ENCODE measurements at places on chromosomes 13 and 19. TPM values are rescaled to one million over a fixed set of nuclear protein-coding genes. Genes with fewer than 3 reads are reported as not detected.

GRCh38 chr13:36337938-36338641 is 8.1 kb downstream of the SPART start:
- no peak for DNase-seq

DNA sequence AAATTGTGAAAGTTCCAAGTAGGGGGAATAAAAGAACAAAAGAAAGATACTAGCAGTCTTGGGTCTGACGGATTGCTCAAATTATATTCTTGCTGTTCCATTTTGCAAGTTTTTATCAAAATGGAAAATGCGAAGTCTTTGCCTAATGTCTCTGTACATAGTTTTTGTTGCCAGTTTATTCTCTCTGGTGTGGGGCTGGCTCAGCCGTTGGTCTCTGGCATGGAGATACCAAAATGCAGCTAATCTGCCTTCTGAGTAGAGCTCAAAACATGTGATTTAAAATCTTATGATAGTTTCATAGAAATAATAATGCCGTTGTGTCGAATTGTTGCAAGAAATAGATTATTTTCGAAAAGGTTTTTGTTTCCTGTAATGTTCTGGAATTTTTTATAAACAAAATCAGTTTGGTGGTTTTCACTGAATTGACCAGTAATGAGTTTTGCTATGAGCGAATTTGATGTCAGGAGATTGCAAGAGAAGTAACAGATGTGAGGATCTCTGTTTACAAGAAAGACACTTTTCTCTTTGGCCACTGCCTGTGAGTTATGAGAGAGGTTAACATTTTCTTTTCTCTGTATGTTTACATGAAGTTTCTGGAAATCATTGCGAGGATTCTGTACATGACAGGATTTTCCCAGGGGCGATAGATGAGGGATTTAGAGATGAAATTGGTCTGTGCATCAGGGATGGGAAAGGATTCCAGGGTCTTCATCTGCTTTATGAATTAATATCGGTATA is 147.0 kb downstream of the DCT start:
- DNase-seq, result no peak

DNA sequence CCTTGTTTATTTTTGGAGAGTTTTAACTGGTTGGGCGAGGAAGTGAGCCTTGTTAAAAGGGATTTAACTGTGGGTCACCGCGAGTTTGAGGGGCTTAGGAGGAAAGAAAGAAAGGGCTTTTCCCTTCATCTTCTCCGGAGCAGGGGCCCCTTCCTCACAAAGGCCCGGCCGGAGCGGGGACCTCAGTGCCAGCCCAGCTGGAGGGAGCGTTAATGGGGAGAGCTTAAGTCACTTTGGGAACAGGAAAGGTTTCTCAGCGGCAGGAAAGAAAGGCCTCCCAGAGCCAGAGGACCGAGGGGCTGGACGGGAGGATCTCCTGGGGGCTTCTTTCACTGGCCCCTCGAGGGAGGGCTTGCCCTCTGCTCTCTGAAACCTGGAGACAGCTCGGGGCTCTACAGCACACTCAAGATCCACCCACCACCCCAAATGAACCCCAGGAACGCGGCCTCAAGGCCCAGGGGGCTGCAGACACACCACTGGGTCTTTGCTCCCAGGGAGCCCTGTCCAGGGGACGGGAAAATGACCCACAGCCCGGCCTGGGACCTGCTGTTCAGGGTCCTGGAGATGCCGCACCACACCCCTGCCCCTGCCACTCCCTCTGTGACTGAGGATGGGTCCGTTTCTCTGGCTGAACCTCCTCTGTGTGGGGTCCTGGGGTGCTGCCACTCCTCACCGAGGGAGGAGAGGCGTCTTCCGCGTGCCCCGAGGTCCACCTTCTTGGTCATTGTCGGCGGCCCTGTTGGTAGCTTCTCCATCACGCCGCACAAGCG is 128.3 kb downstream of the URI1 start:
- no peak for DNase-seq

GRCh38 chr13:45838171-45838745 is 13.3 kb downstream of the SIAH3 start:
- DNase-seq, result no peak

GRCh38 chr19:5006201-5006600 is 37.3 kb downstream of the KDM4B start:
- no peak for DNase-seq

- peak; percentile 87 for DNase-seq
Measured at GRCh38 chr19:4597278-4597974, 37.9 kb upstream of the SEMA6B start.

GRCh38 chr19:51010066-51010795 is 8.8 kb upstream of the KLK8 start:
- no peak for DNase-seq

DNA sequence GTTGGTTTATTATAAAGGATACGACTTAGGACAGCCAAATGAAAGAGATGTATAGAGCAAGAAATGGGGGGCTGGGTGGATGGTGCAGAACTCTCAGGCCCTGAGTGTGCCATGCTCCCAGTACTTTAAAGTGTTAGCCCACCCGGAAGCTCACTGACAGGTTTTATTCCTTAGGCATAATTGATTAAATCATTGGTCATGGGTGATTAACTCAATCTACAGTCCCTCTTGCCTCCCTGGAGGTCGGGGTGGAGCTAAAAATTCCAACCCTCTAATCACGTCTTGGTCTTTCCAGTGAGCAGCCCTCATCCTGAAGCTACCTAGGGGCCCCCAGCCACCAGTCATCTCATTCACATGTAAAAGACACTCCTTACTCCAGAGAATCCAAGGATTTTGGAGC is 9.9 kb upstream of the LEUTX start:
- no peak for DNase-seq

GRCh38 chr19:52896431-52897137 is 851 bp downstream of the ZNF320 start:
- no peak for DNase-seq

DNA sequence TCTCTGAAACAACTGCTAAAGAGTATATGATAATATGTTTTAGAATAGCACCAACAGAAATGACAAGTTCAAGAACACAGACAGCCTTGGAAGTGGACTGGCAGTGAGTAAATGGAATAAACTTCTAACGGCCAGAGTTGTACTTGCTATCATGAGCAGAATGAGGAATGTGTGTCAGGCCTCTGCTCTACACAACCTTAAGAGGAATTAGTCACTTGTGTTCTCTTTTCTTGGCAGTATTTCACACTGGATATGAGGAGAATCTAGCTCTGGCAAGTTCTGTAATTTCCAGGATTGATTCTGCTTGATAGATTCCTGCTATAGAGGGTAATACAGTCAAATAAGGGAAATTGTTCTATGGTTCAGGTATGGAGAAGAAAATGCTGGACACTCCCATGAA is 757.3 kb downstream of the EFNB2 start:
- DNase-seq, result no peak

DNA sequence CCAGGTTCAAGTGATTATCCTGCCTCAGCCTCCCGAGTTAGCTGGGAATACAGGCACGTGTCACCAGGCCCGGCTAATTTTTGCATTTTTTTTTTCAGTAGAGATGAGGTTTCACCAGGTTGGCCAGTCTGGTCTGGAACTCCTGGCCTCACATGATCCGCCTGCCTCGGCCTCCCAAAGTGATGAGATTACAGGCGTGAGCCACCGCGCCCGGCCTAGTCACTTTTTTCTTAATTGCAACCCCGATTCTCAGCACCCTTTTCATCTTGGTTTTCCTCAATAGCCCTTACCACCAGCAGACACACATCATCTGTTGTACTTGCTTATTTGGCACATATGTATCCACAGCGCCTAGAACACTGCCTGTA is 550 bp upstream of the GPI start:
- DNase-seq, result no peak

GRCh38 chr13:41645331-41645730 is 188.0 kb downstream of the RGCC start:
- DNase-seq, result no peak

DNA sequence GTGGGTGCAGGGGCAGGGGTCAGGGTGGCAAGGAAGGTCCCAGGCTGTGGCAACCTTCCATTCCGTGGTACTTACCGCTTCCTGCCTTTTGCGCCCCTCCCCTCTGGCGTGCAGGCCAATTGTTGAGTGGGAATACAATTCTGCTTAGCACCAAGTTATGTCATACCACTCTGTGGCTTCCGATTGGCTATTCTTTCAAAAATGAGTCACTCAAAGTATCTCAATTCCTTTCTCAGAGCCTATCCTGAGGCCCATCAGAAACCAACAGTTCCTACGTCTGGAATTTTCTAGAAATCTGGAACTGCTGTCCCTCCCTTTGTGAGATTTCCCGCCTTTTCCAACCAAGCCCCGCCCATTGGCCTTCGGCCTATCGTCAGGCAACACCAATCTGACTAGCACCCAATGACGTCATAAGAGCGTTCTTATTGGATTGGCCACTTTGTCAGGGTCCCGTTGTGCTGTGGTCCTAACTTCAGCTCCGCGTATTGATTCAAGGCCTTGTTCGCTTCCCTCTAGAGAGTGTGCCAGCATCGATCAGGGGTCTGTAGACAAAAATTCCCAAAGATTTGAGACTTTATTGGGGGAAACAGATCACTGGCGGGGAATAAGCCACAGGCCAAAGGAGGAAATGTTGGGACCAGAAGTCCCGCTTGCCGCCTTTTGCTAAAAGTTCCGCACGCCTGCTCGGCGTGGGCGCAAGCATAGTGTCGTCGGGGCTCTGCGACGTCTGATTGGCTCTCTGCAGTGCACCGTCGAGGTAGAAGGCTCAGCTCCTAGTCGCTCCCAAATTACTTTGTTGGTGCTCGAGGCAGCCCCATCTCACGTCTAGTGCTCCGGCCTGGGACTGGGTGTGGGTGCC is 11.7 kb downstream of the NTN5 start:
- peak; percentile 84 for DNase-seq

- no peak for DNase-seq
Measured at GRCh38 chr13:102138635-102139190, 263.1 kb downstream of the FGF14 start.

DNA sequence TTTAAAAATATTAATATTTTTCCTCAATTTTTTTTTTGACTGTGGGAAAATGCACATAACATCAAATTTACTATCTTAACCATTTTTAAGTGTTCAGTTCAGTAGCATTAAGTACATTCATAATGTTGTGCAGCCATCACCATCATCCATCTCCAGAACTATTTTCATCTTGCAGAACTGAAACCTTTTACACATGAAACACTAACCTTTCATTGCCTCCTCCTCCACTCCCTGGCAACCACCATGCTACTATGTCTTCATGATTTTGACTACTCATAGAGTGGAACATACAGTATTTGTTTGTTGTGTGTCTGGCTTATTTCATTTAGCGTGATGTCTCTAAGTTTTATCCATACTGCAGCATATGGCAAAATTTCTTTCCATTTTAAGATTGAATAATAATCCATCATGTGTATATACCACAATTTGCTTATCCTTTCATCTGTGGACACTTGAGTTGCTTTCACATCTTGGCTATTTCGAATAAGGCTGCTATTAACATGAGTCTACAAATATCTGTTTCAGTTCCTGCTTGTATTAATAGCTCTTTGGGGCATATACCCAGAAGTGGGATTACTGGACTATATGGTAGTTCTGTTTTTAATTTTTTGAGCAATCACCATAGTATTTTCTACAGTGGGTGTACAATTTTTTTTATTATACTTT is 376.4 kb downstream of the MTUS2 start:
- DNase-seq, result no peak

DNA sequence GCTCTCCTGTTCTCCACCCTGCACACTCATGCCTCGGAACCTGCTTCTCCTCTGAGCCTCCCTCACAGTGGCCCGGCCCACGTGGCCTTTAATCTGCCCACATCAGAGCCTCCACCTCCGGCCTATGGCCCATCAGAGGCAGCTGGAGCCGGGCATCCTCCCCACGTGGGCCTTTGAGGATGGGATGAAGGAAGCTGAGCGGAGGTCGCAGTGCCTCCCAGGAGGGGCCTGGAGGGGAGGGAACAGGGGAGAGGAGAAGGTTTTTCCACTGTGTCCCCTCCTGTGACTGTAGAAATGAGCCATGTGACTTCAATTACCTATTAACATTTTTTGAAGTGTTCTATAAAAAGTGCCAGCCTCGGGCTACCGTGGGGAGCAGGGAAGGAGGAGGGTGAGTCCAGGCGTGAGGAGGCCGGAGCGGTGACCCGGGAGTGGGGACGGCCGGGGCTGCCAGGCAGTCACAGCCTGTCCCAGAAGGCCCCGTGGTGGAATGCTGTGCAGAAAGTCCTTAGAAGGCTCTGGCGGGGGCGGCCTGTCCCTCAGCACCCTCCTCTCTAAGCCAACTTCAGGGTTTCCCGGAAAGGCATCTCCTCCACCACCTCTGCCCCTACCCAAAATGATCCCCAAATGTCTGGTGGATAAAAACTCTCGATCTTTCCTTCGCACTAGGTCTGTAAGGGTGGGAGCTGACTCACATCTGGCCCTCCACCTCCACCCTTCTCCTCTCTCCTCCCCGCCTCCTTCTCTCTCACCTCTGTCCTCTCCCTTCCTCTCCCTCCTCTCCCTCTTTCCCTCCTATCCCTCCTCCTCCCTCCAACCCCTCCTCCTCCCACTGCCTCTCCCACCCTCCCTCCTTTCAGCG is 24.8 kb upstream of the SLC1A5 start:
- peak; percentile 55 for DNase-seq

DNA sequence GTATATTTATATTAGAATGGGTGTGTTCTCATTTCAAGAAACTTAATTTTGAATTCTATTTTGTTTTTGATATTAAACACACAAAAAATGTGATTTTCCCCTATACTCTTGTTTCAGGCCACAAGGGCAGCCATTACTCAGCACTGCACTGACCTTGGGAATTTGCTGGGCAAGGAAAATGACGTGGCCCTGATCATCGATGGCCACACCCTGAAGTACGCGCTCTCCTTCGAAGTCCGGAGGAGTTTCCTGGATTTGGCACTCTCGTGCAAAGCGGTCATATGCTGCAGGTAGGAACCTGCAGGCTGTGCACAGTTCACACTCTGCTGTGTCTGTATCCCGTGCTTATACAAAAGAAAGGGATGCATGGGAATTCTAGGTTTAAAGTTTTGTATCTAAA is 327.3 kb downstream of the ATP8A2 start:
- no peak for DNase-seq

DNA sequence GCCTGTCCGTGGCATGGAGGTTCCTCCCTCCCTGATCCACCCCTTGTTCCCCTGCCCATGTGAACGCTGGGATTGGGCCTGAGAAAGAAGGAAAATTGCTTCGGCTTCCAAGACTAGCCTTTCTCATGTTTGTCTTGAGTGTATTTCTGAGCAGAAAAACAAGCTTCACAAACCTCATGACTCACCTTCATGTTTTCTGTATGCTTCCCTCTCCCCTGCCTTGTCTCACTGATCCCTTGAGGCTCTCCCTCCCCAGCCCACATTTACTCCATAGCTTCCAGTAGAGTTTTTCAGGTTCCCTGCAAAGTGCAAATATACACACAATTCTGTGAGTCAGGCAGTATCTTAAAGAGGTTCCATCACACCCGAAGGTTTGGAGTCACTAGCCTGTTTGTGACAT is 572.4 kb downstream of the UQCRFS1 start:
- DNase-seq, result no peak

DNA sequence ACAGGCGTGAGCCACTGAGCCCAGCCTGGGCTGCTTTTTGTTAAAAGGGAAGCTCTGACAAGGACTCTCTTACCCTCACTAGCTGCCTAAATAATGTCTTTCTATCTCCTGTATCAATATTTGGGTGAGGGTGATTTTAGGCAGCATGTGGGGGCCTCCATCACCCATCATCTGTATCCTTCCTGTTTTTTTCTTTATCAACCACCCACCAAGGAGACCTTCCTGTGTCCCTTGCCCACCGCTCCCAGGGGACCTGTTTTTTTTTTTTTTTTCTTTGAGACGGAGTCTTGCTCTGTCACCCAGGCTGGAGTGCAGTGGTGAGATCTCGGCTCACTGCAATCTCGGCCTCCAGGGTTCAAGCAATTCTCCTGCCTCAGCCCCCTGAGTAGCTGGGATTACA is 5.4 kb upstream of the NDUFB7 start:
- no peak for DNase-seq

Gene KCNN1
- total RNA-seq, result 11.0 TPM

Gene SULT2B1
- total RNA-seq, result 0.99 TPM

Gene GGN
- 2.7 TPM for total RNA-seq

Gene ZNF547
- 2.0 TPM for total RNA-seq

Gene PPFIA3
- total RNA-seq, result 28.0 TPM

Gene GSX1
- total RNA-seq, result not detected
